ENCODE measurements at places on chromosomes 5 and 9.

DNA sequence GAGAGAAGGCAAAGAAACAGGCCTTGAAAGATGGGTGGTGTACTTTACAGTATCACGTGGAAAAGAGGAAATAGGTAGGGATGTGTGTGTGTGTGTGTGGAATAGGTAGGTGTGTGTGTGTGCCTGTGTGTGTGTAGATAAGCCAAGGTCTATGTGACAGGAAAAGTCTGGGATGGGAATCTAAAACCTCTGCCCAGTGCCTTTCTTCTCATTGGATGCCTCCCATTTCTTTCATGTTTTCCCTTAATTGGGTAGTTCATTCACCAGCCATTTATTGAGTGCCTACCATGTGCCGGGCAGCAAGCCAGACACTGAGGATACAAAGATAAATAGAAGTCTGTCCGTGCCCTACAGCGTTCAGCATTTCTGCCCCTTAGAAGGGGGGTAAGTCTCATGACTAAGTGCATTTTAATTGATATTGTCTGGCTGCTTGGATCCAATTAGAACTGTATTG, 1.0 kb downstream of the URM1 start:
- DNase-seq, result no peak

- DNase-seq, result peak; percentile 22
Observed at GRCh38 chr5:88660264-88660946, 222.6 kb downstream of the MEF2C start.

GRCh38 chr9:33159777-33160127, 7.4 kb downstream of the B4GALT1 start:
- peak; percentile 81 for DNase-seq

DNA sequence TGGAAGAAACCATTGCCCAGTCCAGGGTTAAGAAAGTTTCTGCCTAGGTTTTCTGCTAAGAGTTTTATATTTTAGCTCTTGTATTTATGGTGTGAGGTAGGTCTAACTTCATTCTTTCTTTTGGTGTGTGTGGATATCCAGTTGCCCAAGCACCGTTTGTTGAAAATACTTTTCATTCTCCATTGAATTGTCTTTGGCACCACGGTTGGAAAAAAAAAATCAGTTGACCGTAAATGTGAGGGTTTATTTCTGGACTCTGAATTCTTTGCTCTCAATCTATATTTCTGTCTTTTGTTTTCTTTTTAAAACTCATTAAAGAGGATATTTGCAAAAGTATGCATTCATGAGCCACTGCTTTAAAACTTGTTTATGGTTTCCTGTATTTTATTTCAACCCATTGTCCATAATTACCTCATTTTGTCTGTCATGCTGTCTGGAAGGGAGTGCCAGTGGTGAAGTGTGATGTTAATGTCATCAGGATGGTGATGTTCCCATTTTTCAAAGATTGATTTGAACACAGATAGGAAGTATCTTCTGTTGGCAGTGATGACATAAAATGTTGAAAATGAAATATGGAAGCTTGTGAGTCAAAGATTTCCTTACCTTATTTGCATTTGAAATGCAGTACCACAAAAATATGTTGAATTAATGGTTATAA, 33.9 kb downstream of the HABP4 start:
- no peak for DNase-seq

DNA sequence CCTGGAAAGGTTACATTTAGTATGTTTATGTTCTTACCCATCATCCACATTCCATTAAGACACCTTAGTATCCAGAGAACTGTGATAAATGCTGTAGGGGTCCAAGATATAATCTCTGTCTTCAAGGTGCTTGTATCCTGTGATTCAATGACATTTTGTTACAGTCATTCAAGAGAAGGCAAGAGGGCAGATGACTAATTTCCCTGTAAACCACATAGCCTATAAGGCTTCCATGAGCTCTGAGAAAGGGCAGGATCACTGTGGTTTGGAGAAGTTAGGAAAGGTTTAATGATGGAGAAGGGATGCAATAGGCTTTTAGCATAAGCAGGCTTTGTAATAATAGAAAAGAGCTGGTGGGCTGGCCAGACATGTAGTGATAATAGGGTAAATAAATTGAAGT, 40.0 kb downstream of the PAPPA start:
- no peak for DNase-seq

- DNase-seq, result no peak
Observed at GRCh38 chr5:145859897-145860296, 12.9 kb downstream of the GRXCR2 start.

- DNase-seq, result no peak
Observed at GRCh38 chr9:133953976-133954709, 38.0 kb downstream of the VAV2 start.

DNA sequence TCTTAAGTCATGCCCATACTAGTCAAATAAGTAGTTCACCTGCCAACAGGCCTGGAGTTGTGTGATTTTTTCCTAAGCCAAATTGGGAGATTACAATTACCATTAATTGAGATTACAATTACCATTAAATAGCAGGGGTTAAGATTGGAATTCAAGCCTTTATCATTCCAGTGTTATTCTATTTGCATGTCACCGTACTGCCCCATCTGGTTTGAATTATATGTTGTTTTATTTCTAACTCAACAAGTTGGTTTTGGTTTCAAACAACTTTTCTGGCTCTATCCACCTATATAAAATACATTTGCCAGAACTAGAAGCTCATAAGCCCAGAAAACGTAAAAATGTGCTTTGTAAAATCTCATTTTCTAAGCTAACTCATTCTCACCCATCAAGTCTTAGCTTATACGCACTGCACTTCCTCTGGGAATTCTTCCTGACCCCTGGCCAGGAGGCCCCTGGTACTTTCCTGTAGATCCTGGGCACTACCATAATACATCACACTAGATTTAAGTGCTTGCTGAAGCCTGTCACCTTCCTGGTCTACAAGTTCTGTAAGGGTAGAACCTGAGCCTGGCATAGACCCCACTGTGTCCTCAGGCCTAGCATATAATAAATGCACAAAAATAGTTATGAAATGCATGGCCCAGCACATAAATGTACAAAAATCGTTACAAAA, 242.0 kb upstream of the TRPM3 start:
- DNase-seq, result no peak

DNA sequence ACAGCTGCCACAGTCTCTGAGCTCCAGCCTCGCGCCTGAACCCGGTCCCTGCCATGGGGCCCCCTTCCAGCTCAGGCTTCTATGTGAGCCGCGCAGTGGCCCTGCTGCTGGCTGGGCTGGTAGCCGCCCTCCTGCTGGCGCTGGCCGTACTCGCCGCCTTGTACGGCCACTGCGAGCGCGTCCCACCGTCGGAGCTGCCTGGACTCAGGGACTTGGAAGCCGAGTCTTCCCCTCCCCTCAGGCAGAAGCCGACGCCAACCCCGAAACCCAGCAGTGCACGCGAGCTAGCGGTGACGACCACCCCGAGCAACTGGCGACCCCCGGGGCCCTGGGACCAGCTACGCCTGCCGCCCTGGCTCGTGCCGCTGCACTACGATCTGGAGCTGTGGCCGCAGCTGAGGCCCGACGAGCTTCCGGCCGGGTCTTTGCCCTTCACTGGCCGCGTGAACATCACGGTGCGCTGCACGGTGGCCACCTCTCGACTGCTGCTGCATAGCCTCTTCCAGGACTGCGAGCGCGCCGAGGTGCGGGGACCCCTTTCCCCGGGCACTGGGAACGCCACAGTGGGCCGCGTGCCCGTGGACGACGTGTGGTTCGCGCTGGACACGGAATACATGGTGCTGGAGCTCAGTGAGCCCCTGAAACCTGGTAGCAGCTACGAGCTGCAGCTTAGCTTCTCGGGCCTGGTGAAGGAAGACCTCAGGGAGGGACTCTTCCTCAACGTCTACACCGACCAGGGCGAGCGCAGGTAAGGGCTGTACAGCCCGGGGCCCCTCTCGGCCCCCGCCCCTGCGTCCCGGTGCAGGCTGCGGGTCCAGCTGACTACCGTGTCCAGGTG, 509 bp downstream of the LVRN start:
- DNase-seq, result peak; percentile 21

GRCh38 chr5:142086679-142087078, 21.9 kb upstream of the NDFIP1 start:
- no peak for DNase-seq

DNA sequence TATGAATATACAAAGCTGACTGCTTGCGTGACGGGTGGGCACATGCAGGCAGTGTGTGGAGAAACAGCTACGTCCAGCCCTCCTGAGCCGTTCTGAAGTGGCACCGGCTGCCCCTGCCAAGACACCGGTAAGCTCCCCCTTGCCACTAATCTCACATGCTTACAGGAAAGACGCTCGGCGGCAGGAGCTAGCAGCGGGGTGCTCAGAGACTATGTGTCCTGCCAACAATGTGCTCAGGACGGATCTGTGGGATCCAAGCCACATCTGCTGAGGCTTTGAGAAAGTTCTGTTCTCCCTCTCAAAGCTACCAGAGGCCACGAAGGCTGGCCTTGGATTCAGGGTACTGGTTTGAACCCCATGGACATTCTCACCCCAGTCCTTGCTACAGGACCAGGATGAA, 157.2 kb upstream of the PHYKPL start:
- no peak for DNase-seq

GRCh38 chr5:22329683-22330082, 523.5 kb downstream of the CDH12 start:
- DNase-seq, result no peak

DNA sequence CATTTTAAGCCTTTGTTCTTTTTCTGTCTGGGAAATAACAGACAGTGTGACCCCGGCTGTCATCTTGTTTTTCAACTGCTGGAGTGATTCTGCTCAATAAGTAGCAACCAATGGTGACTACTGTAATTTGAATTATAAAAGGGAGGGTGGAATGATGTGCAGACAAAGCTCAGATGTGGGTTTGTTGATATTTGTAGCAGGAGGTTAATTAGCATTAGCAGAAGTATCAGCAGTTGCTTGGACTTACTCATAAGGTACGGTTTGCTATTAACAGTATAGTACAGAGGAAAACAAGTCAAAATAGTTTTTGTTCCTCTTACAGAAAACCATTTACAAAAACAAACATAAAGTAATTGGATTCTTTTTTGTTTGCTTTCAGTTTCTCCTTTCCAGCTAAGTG, 140.4 kb downstream of the TUSC1 start:
- no peak for DNase-seq

DNA sequence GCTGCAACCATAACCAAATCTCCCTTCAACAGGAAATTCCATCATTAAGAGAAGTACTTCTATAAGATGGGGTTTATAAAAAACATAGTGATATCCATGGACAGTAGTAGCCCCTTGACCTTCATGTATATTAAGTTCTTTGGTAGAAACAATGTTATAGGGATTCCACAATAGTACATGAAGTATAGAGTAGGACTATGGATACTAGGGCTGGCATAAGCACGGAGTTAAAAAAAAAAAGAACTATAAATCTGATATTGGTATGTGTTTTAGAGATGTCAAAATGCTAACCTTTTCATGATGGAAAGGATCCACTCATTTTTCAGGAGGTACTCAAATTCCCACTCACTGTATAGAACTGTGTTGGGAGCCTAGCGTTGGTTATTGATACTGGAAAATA, 337.6 kb downstream of the FGF10 start:
- no peak for DNase-seq

DNA sequence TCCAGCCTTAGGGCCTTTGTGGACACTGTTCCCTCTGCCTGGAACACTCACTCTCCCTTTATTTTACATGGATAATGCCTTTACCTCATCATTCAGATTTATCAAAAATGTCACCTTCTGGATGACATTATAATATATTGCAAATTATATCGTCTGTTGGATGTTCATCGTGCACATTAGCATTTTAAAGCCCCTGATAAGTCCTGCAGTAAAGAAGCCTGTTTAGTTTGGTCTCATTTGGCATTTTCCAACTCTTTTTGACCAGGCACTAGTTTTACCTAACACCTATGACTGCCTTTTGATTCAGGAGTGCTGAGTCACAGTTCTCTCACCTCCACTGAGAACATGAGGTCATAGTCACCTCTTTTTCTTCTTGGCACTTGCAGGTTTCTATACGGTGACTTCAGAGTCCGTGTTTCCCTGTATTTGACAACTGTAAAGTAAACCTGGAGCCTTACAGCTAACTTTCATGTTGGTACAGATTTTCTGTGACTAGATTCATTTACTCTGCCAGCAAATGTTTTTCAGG, 57.7 kb upstream of the STC2 start:
- DNase-seq, result no peak

GRCh38 chr9:102069969-102070368, 331.5 kb upstream of the GRIN3A start:
- no peak for DNase-seq

DNA sequence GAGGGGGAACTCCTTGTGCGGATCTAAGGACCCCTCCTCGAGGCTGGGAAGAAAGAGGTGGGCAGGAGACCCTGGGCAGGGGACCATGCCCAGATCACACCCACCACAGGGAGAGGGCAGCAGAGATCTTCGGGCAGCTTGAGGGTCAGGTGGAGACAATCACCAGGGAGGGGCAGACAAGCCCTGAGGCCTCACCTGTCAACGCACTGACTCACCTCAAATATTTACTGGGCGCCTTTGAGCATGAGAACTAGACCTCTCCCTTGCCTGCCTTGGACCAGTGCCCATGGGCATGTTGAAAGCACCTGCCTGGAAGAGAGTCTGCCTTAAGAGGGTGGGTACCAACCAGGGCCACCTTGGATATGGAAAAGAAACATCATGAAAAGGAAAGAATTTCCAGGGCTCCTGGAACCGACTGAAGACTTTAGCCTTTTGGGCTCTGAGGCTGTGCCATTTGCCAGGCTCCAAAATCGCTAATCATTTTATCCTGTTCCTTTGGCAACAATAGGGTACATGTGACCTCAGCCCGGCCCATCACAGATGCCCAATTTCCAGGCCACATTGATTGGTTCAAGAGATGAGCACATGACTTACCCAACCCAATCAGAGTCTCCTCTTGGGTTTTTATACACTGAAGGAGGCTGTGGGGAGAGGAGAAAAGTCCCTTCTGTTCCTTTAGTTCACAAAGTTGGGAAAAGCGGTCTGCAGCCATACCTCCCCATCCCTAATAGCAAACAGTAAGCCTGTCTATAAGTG, 10.4 kb upstream of the SPINK4 start:
- no peak for DNase-seq

DNA sequence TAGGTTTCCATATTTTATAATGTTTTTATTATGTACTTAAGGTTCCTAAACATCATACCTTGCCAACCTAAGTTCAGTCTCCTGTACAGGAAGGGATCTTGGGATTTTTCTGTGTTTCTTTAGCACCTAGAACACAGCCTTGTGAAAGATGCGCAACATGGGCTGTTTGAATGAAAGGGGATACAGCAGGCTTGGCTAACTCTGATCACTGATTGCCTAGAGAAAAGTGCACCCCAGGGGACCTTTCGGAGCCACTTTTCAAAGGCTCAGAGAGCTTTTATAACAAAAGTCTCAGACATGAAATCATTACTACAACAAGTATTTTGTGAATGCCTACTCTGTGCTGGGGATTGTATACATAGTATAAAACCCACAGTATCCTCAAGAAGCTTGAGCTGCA, 261.6 kb downstream of the BNC2 start:
- DNase-seq, result no peak
